ENCODE measurements at places on chromosomes 3 and 15. TPM values are rescaled to one million over a fixed set of nuclear protein-coding genes. Genes with fewer than 3 reads are reported as not detected.

DNA sequence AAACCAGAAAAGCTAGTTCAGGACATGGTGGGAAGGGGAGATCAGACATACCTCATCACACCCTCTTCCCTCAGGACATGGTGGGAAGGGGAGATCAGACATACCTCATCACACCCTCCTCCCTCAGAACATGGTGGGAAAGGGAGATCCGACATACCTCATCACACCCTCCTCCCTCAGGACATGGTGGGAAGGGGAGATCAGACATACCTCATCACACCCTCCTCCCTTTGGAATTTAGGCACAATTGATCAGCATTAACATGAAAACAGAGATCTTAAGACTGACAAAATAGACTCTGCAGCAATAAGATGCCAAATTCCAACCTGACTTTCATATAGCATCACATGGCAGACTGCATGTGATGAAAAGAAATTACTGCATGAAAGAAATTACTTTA, 412.7 kb upstream of the ZNF717 start:
- DNase-seq, result no peak

DNA sequence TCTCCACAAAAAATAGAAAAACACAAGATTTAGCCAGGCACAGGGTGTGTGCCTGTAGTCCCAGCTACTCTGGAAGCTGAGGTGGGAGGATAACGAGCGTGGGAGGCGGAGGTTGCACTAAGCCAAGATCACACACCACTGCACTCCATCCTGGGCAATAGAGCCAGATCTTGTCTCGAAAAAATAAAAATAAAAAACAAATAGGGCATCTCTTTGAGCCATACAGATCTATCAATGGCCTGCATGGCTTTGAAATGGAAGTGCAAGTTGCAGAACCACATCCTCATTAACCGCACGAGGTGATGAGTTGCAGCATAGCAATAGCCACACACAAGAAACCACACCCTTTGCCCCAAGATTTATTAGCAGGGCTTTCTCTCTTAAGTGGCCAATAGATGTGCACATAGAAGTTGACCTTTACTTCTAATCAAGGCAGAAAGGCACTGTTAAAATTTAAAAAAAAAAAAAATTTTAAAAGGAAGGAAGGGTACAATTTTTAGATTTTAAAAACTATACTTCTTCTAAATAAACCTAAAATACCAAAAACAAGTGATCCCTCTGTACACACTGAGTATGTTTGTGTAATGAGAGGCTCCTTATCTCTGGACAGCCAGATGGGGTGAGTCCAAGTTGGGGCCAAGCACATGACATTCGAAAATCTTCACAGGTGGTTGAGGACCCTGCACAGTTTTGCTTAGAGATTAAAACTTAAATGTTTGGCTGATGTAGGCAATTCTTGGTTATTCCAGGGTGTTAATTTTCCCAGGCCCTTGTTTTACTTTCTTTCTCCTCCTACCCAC, 53.4 kb downstream of the FILIP1L start:
- no peak for DNase-seq

DNA sequence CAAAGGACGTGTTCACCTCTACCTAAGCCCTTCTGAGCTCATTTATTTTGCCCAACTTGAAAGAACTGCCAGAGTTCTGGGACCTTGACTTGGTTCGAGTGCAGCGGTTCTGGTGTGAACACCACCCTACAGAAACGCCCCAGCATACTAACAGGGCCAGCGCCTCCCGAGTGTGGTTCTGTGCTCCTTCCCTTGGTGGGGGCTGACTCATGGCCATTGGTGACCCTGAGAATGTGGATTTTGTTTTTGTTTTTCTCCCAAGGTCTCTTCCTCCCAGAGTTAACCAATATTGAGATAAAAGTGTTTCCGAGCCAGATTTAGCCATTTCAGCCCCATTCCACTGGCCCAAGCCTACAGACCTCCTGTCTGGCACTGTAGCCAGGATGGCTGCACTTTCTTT, 27.9 kb downstream of the SEMA7A start:
- DNase-seq, result no peak

- DNase-seq, result no peak
These were observed 7.3 kb downstream of the FGD5 start for GRCh38 chr3:14826069-14826468.

DNA sequence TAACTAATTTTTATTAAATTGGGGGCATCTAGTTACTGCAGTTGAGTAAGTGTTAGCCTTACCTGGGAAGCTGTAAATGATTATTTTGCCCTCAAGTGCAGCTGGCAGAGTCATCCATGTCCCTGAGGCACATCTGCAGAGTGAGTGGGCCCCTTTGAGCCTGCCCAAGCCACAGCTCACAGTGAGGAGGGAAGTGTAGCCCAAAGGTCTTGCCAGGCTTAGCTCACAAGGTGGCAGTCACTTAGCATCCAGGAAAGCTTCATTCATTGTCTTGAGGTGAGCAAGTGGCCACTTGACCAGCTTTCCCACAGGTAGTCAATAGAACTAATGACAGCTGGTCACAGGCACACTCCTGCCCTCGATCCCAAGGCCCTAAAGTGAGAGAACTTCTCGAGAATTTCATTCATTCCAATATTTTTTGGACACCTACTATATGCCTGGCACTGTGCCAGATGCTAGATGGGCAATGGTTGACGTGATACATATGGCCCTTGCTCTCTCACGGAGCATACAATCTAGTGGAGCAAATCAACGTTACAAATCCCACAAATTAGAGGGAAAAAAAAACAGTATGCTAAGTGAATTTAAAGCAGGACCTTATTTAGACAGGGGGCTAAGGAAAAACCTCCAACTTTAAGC, 163.3 kb upstream of the IL12A start:
- no peak for DNase-seq

DNA sequence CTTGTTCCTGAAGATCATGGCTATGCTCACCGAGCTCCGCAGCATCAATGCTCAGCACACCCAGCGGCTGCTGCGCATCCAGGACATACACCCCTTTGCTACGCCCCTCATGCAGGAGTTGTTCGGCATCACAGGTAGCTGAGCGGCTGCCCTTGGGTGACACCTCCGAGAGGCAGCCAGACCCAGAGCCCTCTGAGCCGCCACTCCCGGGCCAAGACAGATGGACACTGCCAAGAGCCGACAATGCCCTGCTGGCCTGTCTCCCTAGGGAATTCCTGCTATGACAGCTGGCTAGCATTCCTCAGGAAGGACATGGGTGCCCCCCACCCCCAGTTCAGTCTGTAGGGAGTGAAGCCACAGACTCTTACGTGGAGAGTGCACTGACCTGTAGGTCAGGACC, 35.2 kb downstream of the NR1I2 start:
- no peak for DNase-seq

- DNase-seq, result no peak
These were observed 54.2 kb downstream of the FLNB start for GRCh38 chr3:58062472-58062871.

DNA sequence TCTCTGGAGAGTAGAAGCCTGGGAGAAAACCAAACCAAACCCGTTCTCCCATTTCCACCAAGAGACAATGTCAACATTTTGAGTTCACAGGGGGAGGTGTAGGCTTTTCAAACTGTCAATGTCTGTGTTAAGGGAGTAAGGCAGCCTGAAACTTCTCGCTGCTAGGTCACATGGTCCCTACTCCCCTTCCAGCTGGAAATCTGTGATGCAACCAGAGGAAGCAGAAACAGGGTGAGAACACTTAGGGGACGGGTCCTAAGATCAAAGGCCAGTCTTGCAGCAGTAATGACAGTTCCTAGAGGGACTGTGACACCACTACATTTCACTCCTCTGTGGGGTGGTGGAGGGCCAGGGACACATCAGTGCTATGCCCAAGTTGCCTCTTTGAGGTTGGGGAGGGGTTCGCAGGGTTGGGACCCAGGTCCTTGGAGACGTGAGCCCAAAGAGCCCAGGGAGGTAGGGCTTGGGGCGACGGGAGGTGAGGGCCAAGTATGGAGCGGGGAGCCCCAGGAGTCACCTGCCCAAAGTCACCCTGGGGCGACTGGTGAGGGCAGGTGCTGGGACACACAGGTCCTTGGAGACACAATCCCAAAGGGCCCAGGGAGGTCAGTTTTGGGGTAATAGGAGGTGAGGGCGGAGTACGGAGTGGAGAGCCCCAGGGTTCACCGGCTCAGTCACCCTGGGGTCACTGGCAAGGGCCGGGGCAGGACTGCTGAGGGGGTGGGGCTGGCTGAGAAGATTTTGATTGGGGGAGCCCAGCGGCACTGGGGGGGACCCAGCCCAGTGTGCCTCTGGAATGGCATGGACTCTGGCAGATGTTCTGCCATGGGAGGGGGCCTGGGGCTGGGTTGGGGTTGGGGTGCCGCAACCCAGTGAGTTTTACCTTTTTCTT, 582 bp downstream of the GOLGA6L2 start:
- DNase-seq, result no peak

GRCh38 chr3:67995206-67995605, 340.8 kb upstream of the SUCLG2 start:
- DNase-seq, result no peak

DNA sequence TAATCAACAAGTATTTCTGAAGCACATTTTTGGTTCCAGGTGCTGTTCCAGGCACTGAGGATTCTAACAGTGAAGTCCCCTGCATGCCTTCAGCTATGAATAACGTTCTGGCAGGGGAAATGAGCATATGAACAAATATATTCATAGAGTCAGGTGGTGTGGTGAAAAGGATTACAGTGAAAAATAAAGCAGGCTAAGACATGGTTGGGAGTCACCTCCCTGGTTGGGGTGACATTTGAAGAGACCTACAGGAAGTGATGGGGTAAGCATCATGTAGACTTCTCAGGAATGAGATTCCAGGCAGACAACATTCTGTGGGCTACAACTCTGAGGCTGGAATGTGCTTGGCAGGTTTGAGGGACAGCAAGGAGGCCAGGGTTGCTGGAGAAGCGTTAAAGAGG, 15.0 kb downstream of the FRMD4B start:
- DNase-seq, result no peak

- DNase-seq, result no peak
These were observed 17.8 kb downstream of the CDV3 start for GRCh38 chr3:133591271-133591742.

- DNase-seq, result no peak
These were observed 148.3 kb downstream of the MBNL1 start for GRCh38 chr3:152416808-152417580.

DNA sequence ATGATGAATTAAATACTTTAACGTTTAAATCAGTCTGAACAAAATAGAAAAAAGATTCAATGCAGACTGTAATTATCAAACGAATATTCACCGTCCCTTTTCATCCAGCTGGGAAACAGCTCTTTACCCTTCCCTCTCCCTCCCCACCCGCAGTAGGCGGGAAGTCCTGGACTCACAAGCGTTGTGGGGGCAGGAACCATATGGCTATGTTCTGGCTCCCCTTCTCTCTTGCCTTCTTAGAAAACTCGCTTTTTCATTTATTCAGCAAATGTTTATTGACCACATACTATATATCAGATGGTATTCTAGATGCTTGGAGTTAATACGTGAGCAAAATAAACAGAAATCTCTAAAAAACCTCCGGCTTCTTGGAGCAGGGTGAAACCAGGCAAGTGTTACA, 715 bp upstream of the SCAPER start:
- DNase-seq, result no peak

DNA sequence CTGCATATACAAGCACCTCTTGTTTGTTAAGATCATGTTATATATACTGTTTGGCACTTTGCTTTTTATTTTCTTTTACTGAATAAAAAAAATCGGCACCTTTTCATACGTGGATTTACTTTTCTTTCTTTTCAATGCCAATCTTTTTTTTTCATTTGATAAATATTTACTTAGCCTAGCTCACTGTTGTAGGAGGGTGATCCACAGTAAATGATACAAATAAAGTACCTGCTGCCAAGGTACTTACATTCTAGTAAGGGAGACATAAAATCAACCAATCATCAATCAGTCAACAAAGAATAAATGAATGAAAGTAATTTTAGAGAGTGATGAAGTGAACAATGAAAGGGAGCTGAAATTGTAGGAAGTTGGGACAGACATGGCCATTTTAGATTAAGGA, 18.3 kb downstream of the GNB5 start:
- DNase-seq, result no peak

DNA sequence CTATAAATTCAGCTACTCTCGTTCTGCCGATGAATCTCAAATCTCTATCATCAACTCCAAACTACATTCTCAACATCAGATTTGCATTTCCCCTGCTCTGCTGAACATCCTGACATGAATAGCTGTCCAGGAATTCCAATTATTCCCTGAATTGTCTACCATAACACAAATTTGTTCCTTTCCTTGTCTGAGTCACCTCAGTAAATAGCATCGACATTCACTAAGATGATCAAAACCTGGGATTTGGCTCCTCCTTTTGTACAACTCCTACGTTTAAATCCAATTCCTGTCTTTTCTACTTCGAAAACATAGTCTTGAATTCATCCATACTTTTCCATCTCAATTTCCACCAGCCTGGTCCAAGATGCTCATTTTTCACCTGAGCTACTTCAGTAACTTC, 107.0 kb downstream of the GREM1 start:
- DNase-seq, result no peak

DNA sequence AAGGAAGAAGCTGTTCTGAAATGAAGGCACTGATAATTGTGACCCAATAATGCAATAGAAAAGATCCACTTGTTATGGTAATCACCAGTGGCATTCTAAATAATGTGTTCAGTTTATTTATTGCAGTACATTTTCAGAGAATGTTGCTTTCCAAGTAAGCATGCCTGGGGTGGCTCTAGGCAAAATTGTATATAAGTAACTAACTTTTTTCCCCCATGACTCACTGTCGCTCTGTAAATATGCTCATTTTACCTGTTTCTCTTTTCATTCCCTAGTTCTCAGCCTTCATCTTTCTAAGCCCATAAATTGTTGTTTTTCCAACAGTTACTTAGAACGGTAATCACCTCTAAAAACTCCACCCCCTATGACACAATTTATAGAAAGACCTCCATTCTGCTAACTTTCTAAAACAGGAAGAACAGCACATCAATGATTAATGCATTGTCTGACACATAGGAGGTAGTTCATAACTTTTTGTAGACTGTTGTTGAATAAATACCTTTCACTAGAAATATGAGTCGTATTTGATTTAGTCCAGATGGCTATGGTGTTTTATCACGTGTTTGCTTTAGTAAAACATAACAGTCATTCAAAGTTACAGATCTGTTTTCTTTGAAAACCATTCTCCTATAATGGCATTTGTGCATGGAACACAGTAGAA, 143.1 kb downstream of the LSAMP start:
- DNase-seq, result no peak

GRCh38 chr3:115657168-115657567, 33.9 kb downstream of the GAP43 start:
- no peak for DNase-seq

- DNase-seq, result no peak
These were observed 5.5 kb upstream of the KY start for GRCh38 chr3:134656211-134656800.

The CNTN4 gene
- total RNA-seq, result 48.3 TPM

The SOX14 gene
- not detected for total RNA-seq

The CHRD gene
- total RNA-seq, result 18.6 TPM

The CYP1A1 gene
- total RNA-seq, result not detected

The MAP2K1 gene
- 36.6 TPM for total RNA-seq

The VWA5B2 gene
- 0.38 TPM for total RNA-seq

The KNL1 gene
- total RNA-seq, result 0.79 TPM

The SYNPR gene
- not detected for total RNA-seq
